Left lobe of liver (tissue), 2 donors: ENCODE measurements at places on chromosomes 2 and 18. TPM values are rescaled to one million over a fixed set of nuclear protein-coding genes. Genes with fewer than 3 reads are reported as not detected.

RUFY4 gene
- not detected for total RNA-seq

EVA1A gene
- total RNA-seq = 84.3 TPM

DNAJC5G gene
- not detected for total RNA-seq

GRCh38 chr2:177313162-177313781 lies 48.7 kb upstream of the NFE2L2 start:
- DNase-seq = no peak

DNA sequence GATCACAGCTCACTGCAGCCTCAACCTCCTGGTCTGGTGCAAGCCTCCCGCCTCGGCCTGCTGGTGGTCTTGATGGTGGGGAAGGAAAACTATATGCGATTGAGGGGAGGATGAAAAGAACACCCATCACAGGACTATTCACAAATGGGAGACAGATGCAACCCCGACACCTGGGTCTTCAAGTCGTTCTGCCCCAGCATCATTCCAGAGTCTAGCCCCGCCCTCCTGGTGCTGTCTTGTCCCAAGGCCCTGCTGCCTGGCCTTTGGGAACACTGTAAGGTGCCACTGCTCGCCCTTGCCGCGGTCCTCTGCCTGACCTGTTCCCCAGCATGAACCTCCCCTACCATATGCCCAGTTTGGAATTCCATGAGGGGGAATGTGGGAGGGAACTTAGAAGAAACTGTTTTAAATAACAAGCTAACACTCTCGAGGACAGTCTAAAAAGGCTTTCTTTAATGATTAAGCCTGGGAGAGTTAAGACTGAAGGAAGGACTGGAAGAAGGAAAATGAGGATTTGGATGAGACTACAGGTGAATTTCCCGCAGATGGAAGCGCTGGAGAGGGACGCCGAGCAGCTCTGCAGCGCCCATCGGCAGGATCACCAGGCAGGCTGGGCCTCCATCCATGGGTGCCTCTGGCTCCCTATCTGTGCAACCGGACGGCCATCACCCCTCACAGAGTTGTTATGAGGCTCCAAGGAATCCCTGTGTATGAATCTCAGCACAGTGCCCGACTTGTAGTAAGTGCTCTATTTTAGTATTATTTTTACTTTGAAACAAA lies 75.0 kb downstream of the MEX3C start:
- no peak for DNase-seq

- no peak for DNase-seq
Measured at GRCh38 chr18:51654488-51655326, 457.2 kb upstream of the MEX3C start.

DNA sequence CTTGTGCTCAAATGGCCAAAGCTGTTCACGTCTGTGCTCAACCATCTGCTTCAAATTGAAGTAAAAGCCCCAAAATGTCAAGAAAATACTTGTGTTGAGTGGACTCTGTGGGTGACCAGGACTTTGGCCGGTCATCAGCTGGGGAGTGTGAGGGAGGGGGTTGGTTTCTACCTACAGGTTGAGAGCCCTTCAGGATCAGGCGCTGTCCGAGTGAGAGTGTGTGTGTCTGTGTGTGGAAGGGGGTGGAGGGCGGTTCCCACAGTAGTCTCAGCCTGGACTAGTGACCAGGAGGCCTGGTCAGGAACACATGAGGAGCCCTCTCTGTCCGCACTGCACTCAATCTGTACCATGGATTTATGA lies 34.2 kb downstream of the ATOH8 start:
- DNase-seq = no peak
